ENCODE measurements at places on chromosomes 3 and 15.

- DNase-seq, result no peak
Observed at GRCh38 chr3:170137986-170138385, 43.5 kb downstream of the PHC3 start.

GRCh38 chr3:25090698-25091453 is 337.2 kb upstream of the RARB start:
- no peak for DNase-seq

GRCh38 chr15:30954674-30955073 is 36.8 kb downstream of the MTMR10 start:
- DNase-seq, result no peak

DNA sequence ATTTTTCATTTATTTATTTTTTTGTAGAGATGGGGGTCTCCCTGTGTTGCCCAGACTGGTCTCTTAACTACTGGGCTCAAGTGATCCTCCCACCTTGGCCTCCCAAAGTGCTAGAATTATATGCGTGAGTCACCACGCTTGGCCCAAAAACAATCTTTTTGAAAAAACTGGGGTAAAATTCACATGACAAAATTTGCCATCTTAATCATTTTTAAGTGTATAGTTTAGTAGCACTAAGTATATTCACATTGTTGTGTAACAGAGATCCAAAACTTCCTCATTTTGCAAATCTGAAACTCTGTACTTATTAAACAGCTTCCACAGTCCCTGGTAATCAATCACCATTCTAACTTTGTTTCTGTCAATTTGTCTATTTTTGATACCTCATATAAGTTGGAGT is 5.2 kb downstream of the SNX1 start:
- no peak for DNase-seq

- DNase-seq, result no peak
Observed at GRCh38 chr3:184241447-184242296, 7.1 kb downstream of the ALG3 start.

GRCh38 chr15:63600001-63600615 is 2.9 kb downstream of the FBXL22 start:
- DNase-seq, result no peak

GRCh38 chr3:155744010-155744625 is 753 bp downstream of the PLCH1 start:
- peak; percentile 50 for DNase-seq

GRCh38 chr3:71753701-71754609 is at the start of gene GPR27:
TSS of gene GPR27 (plus strand) at chr3:71753855. CDS start at chr3:71754050, 195 bp downstream.
- DNase-seq, result peak; percentile 47

DNA sequence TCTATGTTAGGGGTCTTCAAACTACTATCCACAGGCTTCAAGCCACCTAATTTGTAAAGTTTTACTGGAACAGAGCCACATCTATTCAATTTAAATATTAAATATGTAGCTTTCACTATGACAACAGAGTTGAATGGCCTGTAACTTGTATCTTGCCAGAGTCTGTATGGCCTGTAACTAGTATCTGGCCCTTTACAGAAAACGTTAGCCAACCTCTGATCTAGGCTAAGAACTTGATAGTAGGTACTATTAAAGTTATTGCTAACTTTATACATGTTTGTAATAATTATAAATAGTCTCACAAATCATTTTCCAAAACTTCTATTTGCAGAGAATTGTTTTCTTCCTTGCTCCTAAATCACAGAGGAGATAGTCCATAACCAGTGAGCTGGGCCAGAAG is 40.0 kb downstream of the ANKRD28 start:
- no peak for DNase-seq

- DNase-seq, result no peak
Observed at GRCh38 chr3:179885950-179886349, 150.8 kb downstream of the PEX5L start.

GRCh38 chr3:114351123-114351821 is 57.4 kb downstream of the TIGIT start:
- no peak for DNase-seq

DNA sequence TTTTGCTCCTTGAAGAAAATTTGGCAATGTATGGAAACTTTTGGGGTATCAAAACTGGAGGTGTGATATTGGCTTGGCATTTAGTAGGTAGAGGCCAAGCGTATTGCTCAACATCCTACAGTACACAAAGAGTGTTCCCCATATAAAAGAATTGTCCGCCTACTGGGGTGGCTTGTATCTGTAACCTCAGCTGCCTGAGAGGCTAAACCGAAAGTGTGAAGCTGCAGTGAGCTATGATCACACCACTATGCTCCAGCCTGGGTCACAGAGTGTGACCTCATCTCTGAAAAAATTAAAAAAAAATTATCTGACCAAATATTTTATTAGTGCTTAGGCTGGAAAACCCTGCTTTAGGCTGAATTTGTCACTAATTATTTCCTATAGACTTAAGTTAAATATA is 483.9 kb downstream of the PYDC2 start:
- no peak for DNase-seq

DNA sequence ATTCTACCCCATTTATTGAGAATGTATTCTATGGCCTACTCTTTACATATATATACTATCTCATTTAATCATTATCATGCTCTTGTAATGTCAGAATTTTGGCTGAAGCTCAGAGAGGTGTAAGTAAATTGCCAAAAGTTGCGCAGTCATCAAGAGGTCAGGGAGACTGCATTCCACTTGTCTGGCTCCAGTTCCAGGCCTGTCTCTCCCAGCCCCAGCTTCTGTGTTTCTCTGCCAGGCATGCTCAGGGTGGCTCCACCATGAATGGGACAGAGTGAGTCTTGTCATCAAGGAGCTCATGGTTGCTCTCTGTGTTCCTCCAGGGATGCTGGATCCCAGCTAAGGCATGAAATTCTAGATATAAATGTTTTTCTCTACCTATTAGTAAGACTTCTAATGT is 635.1 kb upstream of the MDFIC2 start:
- no peak for DNase-seq

DNA sequence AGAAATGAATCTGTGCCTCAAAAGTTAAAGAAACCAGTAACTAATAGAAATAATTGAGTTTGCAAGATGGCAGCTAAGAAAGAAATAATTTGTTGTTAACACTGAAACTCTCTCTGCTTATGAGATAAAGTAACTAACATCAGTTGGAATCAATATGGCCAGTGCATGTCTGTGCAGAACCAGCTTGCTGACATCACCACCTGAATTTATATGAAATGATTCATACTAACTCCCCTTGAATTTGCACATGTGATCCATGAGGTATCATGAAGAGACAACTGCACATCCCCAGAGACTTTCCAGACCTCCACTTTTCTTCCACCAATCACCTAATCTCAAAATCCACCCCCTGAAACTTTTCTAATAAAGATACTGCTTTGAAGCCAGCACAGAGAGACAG is 10.3 kb upstream of the SLC25A38 start:
- no peak for DNase-seq

GRCh38 chr3:172786036-172786435 is 35.5 kb downstream of the ECT2 start:
- DNase-seq, result no peak

DNA sequence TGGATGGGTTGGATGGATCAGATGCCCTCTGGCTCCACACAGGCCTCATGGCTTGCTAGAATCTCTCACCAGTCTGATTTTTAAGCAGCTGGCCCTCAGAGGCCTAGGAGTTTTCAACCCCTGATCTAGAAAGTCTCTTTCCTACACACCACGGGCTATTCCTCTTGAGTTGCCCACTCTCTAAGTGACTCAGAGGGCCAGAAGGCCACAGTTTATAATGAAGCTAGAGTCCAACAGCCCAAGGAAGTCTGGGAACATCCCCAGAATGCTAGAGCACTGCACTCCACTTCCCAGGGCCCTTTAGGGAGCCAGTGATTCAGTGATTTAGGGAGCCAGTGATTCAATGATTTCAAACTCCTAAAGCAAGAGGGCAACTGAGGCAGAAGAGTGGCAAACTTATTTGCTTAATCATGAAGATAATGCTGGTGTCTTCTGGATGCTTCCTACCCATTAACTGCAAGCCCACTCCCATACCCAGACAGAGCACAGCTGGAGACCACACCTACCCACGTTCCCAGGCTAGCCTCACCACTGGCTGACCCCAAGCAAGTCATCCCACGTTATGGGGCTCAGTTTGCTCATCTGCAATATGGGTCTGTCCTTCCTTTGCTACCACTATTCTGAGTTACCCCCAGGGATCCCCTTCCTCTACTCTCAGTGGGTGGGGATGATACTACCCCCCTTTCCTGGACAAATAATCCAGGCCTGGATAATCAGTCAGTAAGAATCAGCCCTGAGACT is 36.7 kb downstream of the ABTB1 start:
- DNase-seq, result peak; percentile 7

- no peak for DNase-seq
Observed at GRCh38 chr3:161508852-161509477, 12.4 kb downstream of the OTOL1 start.

DNA sequence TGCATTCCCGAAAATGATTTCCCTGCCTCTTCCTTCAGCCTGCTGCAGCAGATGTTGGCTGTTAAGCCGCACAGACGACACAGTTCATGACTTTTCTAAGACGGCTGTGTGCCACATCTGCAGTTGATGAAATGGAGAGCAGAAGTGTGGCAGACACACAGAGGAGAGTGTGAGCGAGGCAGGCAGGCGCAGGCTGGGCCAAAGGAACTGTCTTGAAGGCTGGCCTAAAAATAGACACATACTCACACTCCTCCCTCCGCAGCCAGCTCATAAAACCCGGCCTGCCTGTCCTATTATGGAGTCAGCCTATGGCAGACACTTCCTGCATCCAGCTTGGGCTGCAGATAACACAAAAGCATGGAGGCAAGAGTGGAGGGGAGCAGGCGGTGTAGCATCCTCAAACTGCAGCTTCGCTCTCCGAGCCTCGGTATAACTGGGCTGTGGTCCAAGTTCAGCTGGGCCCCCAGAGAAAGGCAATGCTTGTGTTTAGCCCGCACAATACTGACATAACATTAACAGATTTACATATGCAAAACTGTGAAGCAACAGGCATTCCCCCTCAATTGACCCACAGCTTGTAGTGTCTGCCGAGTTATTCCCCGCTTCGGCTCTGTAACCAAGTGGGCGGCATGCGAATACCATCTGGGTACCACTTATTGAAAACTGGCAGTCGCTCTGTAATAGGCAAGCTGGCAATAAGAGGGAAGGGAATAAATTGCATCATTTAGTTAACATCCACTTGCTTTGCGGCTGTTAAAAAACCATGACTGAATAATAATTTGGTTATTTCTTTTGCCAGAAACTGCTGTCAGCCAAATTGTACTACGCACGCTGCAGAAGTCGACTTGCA is 40.8 kb downstream of the FOXP1 start:
- peak; percentile 95 for DNase-seq

DNA sequence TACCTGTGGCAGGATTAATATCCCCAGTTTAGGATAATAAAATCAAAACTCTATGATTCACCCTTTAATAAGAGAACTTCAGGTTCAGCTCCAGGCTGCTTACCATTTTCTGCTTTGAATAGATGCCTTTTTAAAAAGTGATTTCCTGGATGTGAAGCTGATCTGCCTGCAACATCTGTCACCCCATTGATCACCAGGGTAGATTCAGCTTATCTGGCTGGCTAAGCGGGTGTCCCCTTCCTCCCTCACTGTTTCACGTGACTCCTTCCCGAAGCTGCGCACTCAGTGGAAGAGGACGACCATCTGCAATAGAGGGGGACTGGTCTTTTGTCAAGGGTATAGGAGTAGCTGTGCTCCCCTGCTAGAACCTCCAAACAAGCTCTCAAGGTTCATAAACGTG is 128.1 kb downstream of the IL1RAP start:
- DNase-seq, result no peak

DNA sequence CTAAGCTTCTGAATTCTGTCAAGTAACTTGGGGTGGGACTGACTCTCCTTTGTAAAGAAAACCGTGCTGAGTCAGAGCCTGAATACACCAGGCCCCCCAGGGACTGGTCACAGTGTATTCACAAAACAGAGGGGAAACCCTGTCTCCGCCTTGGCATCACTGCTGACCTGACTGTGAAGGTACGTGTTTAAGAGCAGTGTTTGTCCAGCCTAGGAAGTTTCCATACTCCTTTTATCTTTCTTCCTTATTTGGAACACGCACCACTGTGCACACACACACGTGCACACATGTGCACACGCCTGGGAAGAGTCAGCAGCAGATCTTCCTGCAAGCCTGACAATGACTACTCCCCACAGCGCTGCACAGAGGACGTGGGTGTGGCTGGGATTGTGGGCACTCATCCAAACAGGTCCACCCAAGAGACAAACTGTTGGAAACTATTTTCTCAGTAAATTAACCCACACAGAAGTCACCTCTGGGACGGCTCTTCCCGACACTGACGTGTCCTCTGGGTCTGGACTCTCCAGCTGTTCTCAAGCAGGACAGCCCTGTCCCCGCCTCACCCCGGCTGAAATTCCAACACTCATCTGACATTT is 87.7 kb downstream of the ATP10A start:
- peak; percentile 72 for DNase-seq

- DNase-seq, result no peak
Observed at GRCh38 chr3:22565393-22565792, 637.7 kb upstream of the UBE2E2 start.

GRCh38 chr15:63874616-63875015 is 40.9 kb upstream of the HERC1 start:
- DNase-seq, result no peak

DNA sequence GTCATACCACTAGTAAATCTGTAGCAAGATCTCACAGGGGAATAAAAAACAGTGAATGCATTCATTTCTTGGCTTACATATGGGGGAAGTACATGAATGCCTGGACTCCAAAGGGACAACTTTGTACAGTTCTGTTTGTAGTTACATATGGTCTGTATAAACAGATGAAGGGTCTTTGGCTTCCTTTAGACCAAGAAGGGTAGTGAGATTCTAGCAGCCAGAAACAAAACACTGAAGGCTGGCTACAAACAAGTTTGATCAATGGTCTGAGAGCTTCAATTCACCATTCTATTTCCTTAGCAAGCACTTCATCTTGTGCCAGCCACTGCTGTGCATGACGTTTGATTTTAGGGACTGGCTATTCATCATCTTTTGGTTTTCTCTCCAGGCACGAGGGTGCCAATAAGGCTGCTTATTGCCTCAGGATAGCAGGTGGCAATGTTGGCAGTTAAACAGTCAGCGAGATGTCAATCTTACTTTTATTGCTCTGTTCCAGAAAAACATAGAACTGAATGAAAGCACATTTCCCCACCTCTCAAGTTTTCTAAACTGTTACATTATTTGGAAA is 313.7 kb upstream of the COL8A1 start:
- DNase-seq, result no peak

DNA sequence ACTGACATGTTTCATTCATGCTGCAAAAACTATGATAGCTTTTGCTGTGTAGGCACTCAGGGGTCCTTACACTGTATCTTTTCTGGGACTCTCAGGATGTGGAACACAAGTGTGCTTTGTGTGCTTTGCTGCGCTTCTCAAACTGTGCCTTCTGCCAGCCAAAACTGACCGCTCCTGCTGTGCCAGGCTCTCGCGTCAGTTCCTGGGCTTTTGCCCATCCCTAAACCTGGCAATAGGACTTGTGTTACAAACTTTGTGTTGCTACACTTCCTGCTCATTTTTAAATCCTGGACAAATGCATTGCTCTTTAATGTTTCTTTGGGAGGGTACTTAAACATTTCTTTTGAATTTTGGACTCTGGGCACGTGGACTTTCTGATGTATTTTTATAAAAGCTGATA is 60.3 kb downstream of the DIPK2A start:
- peak; percentile 81 for DNase-seq

GRCh38 chr15:55627730-55628368 is 39.7 kb upstream of the PYGO1 start:
- no peak for DNase-seq

GRCh38 chr3:103025880-103026279 is 591.1 kb downstream of the ZPLD1 start:
- no peak for DNase-seq

All from femur (tissue), 1 donor.